ENCODE measurements at places on chromosomes 5 and 9.

- no peak for DNase-seq
These were observed 132.7 kb upstream of the GABRP start for GRCh38 chr5:170650850-170651249.

- no peak for DNase-seq
These were observed 19.9 kb downstream of the PRRX2 start for GRCh38 chr9:129685220-129685932.

DNA sequence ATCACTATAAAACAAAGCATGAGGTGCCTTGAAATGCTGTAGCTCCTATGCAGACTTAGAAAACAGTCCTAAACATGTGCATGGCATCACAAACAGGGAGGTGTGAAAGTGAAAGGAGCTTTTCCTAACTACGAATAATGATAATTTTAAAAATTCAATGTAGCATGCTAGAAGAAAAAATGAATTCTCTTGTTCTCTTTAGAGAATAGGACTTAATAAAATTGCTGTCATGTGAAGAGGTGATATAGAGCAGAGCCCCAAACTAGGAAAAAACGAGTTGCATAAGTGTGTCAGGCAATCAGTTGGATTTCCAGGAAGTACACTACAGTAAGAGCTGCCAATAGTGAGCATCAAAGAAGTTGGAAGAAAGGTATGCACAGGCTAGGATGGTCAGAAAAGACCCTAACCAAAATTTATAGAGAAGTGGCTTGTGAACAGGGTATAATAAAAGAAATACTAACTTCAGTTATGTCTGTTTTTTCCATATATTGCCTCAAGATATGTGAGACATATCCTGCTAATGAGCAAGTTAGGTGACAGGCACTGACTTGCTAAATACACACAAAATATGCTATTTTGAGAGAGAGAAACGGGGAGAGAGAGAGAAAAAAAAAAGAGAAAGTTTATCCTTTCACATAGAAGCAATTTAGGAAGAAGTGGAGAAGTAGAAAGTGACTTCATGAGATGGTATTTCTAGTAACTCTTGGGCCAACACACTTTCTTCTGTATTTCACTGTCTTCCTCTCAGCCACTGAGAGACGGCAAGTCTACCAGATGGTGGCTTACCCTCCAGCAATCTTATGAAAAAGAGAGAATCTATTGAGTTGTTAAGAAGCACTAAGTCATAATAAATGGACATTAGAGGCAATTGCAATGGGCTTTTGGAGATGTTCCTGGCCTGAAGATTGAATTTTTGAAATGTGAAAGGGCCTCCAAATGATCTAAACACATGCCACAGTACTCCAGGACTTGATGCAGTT is 18.0 kb downstream of the ITGA2 start:
- no peak for DNase-seq

GRCh38 chr9:137357166-137357565 is 55.1 kb upstream of the NRARP start:
- no peak for DNase-seq

- DNase-seq, result no peak
These were observed 79.0 kb upstream of the RNF38 start for GRCh38 chr9:36479101-36479500.

GRCh38 chr9:124758691-124759090 is 12.4 kb downstream of the NR6A1 start:
- no peak for DNase-seq

DNA sequence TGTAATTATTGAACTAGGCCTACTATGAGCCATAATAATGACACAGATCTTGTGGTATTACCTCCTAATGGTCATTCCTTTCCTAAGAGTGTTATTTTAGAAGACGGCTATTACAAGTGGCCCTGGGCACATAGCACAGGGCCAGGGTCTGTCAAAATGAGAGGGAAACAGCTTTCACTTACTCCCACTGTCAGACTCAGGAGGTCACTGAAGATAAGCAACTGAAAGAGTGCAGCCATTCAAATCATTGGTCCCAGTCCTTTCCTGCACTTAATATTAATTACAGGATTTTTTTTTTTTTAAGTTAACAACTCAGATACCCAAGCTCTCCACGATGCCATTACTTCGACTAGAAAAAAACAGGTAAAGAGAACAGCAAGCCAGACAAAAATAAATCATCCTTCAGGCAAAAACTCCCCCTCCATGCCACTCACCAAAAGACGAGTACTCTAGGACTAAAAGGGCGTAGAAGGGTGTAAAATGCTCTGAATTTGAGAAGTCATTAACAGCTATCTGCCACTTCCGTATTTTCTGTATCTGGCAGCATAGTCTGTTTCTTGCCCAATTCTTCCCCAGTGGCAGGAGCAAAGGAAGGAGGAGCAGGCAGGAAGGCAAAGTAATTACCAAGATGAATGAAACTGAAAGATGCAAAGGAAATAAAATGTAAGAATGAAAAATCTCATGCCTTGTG is 87.4 kb downstream of the ZNF608 start:
- DNase-seq, result no peak

DNA sequence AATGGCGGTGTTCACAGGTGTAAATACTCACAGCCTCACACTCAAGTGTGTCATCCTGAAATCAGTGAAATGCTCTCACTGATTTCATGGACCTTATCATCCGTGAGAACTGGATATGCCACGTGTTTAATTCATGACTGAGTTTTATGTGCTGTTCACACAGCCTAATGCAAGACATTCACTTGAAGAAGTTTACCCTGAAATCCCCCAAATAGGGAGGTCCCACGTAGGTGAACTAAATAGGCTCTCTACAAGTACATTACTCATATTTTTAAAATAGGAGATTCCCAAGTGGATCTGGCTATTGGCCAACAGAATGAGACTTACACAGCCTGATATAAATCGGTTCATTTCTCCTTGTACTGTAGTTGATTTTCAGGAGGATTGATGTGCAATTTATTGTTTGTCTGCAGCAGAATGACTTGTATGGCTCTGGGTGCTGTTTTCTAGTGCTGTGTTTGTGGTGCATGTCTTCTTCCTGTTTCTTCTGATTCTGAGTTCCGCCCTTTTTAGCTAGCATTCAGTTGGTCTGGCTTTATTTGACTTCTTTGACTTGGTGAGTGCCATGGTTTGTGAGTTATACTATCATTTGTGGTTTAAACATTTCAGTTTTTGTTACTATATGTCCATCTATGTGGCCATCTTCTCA is 25.1 kb downstream of the TRIO start:
- DNase-seq, result no peak

GRCh38 chr9:107285286-107285685 is 2.2 kb downstream of the RAD23B start:
- no peak for DNase-seq

- no peak for DNase-seq
These were observed 63.8 kb downstream of the MACROH2A1 start for GRCh38 chr5:135335031-135335828.

- DNase-seq, result no peak
These were observed 17.3 kb downstream of the ALDH1A1 start for GRCh38 chr9:72935595-72935994.

DNA sequence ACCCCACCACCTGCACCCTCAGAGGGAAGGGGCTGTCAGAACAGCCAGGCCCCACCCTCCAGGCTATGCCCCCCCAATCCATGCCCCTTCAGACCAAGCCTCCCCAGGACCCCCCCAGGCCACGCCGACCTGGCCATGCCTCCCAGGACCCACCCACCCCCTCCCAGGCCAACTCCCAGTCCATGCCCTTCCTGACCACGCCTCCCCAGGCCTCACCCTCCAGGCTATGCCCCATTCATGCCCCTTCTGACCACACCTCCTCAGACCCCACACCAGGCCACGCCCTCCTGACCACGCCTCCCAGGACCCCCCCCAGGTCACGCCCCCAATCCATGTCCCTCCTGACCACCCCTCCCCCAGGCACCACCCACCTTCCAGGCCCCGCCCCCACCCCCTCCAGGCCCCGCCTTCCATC is 27.6 kb downstream of the TPPP start:
- DNase-seq, result no peak

- no peak for DNase-seq
These were observed 44.3 kb downstream of the SMARCA2 start for GRCh38 chr9:2059274-2059929.

DNA sequence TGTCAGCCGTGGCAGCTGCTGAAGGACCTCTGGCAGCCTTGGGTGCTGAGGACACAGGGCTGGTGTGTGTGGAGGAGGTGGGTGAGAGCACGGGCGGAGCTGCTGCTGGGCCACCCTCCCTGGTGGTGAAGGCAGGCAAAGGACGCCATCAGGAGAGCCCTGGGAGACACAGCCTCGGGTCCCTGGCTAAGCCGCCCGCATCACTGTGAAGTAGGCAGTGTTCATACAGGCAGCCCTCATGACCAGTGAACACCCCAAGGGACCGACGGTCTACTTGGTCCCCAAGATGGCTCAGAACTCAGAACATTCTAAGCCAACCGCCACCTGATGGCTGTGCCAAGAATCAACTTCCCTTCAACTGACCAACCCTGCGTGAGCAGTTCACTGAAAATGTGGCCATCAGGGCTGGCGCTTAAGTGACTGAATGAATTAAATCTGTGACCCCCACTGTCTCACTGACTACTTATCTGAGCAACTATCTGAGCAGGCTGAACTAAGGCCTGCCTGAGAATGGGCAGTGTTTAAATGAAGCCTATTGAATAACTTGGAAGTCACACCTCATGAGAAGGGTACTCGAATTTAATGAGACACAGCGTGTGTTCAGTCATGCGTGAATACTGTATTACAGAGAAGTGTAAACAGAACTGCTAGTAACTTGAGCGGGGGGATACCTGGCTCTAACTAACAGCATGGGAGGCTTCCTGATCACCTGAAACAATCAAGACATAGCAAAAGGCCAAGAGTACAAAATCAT is 54.7 kb upstream of the SIMC1 start:
- DNase-seq, result no peak

- no peak for DNase-seq
These were observed 129.3 kb upstream of the SEMA6A start for GRCh38 chr5:116703941-116704340.

- no peak for DNase-seq
These were observed 3.3 kb downstream of the ANKRD34B start for GRCh38 chr5:80566711-80567259.

DNA sequence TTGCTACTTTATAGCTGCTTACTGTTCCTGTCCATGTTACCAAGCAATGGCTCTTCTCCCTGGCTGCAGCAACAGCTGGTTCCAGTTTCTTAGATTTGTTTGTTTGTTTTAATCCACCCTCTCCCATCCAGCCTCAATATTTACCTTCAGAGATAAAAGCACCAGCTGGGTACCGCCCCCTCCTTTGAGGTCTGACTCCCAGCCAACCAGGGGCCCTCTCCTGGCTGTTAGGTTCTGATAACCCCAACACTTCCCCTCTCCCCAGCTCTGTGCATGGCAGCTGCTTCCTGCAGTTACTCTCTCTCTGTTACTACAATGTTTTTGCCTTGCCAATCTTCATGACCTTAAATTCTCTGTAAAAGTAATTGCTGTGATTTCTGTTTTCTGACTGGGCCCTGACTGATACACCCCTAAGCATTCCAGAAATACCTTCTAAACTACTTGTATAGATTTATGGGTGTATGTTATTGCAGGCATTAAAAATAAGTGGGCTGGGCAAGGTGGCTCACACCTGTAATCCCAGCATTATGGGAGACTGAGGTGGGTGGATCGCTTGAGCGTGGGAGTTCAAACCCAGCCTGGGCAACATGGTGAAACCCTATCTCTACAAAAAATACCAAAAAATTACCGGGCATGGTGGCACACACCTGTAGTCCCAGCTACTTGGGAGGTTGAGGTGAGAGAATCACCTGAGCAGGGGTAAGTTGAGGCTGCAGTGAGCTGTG is 2.6 kb upstream of the GCNT1 start:
- peak; percentile 30 for DNase-seq

DNA sequence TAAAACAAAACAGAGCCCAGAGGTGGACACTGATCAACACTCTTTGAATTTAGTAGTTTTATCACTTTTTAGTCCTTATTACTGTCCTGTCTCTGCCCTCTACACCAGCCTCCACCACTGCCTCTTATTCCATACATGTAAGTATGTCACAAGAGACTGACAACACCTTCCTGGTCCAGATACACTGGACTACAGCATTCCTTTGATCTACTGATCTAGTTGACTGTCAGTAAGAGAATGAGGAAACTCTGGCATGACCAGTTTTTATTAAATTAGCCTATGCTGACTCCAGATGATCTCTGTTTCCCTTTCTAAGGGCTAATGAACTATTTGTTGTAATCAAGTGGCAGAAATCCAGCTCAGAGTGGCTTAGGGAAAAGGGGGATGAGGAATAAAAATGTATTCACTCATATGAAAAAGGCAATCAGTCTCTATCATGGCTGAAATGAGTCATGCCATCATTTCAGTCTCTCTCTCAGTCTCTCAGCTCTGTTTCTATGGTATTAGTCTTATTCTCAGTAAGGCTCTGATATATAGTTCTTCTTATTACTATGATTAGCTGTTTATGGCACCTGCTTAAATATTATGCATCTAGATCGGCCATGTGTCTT is 5.5 kb downstream of the ARHGEF37 start:
- no peak for DNase-seq

DNA sequence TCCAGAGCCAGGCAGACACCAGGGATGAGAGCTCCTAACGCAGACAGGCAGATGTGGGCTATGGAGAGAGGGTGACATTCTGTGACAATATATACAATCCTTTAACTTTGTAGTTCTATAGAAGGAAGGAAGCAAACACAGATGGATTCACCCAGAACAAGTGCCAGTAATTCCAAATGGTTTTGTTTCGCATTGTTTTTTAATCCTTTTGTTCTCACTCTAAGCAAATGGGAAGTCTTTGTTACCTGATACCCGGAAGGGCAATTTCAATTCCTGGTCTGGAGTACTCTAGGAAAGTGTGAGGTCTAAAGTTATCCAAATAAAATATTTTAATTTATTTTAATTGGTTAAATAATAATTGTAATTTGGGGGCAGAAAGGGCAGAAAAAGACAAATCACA is 2.5 kb downstream of the FRMD3 start:
- no peak for DNase-seq

GRCh38 chr9:128203024-128203706 is at the start of gene DNM1:
DNM1 (plus strand) TSS chr9:128203379; CDS start chr9:128203471, 92 bp downstream.
- peak; percentile 61 for DNase-seq

DNA sequence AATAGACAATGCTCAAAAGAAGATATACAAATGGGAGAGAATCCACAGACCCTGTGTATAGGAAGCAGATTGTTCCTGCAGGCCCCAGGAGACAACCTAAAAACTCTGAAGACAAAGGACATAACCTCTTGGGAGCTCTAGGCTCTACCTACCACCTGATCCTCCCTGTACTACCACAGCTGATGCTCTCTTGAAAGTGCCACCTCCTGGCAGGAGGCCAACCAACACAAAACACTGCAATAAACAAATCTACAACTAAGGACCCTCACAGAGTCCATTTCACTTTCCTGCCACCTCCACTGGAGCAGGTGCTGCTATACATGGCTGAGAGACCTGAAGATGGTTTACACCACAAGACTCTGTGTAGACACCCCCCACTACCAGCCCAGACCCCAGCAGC is 49.0 kb downstream of the STARD4 start:
- DNase-seq, result no peak

DNA sequence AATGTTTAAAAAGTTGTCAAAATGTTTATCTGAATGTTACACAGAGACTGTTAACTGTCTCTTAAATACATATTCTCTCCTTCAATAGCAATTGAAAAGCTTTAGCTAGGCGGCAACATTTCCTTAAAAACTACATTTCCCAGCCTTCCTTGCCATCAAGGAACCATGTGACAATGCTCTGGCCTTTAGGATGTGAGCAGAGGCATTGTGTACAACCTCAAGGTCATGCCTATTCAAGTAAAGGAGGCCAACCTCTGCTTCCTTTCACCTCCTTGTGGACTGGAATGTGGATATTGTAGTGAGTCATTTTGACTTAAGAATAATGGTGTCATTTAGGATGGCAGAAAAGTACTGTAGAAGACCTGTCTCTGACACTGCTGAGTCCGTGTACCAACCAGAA is 23.7 kb upstream of the MROH2B start:
- no peak for DNase-seq

- DNase-seq, result no peak
These were observed 12.9 kb downstream of the YTHDC2 start for GRCh38 chr5:113526421-113526820.

All from activated gamma-delta T cell treated with Interleukin-2 at 50 U/mL for 16 hours (primary cell).